ENCODE measurements at places on chromosomes 7 and 10.

- no peak for DNase-seq
Observed at GRCh38 chr7:36972140-36972518, 247.8 kb upstream of the AOAH start.

DNA sequence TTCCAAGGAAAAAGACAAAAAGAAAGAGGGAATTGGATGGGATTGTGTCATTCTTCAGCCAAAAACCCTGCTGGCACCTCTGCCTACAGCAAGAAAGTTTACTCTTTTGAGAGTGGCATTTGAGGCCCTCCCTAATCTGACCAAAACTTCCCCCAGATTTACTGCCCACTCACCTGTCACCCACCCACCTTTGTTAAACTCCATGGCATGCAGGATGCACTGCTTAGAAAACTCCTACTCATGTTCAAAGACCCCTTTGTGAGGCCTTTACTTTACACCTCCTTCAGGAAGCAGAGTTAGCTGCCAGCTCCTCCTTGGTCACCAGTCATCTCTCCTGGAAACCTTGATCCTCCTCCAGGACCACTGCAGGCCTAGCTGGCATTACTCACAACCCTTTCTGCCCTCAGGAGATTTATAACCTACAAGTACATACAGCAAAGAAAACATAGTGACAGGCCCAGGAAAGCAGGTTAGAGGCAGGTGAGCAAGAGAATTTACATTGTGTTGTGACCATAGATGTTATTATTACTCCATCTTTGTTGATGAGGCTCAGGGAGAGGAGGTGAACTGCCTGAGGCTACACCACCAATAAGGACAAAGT is 10.3 kb upstream of the PLAC9 start:
- DNase-seq: no peak

DNA sequence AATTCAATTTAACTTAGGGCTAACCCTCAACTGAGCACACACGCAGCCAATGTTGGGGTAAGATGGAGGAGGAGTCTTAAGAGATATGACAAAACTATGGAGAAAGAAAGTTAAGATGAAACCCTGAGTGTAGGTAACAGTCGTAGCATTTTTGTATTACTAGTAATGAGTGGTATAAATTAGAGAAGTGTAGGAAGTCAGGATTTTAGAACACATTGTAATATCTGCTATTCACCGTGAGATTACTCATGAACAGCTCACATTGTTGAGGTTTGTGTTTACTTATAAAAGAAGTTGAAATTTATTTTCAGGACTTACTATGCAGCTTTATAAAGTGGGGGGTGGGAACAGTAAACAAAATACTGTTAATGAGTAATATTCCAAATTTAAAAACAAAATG is 107.2 kb downstream of the ARHGAP21 start:
- DNase-seq: no peak

DNA sequence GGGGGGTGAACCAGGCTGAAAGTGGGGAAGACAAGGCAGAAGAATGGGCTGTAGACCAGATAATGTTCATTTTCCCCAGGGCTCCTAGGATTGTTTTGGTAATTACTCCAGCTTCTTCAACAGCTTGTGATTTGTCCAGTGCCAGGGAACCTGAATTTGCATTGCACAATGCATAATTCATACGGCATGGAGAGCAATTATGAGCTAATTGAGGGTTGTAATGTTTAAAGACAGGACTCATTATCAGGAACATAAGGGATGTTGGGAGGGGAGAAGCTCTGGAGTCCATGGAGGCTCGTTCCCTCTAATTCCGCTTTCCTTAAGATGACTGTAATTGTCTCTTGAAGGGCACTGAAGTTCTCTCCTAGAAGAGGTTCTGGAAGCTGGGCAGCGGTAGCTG is 405.0 kb upstream of the ZMIZ1 start:
- DNase-seq: no peak

DNA sequence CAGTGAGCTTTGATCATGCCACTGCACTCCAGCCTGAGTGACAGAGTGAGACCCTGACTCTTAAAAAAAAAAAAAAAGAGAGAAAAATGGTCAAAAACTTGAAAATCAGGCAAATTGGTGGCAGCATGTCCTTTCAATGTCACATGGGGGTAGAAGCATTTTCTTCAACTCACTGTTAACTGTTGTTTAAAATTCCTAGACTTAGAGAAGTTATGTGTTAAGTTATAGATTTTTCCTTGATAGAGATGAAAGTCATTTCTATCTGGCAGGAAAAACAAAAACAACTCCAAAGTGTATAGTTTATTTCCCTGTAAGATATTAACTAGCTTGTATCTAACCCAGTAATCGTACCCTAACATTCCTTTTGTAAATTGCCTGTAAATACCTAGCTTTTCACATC is 26.8 kb downstream of the LYZL2 start:
- no peak for DNase-seq
